ENCODE measurements at places on chromosomes 4 and X.

- H3K27me3 ChIP-seq: no peaks in the 10 kb centered on the region
- H3K36me3 ChIP-seq: no peaks in the 10 kb centered on the region
- no peak overlapping the region for H3K27ac ChIP-seq
- no peak overlapping the region for H3K4me3 ChIP-seq
- DNase-seq: no peak
- H3K4me1 ChIP-seq: no peaks in the 10 kb centered on the region
These were observed 1077.3 kb upstream of the PCDH10 start for GRCh38 chr4:132071815-132072214.

DNA sequence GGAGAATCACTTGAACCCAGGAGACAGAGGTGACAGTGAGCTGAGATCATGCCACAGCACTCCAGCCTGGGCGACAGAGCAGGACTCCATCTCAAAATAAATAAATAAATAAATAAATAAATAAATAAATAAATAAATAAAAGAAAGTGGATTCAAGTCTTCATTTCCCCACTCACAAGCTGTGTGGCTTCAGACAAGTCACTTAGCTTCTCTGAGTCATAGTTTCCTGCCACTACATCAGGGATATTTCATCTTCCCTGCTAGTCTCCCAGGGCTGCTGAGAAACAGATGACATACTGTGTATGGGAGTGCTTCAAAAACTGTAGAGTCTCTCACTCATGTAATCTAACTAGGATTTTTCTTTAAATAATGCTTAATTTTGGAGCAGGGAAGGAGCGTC, 37.2 kb downstream of the TBC1D9 start:
- no peaks in the 10 kb centered on the region for H3K27me3 ChIP-seq
- no peak overlapping the region for H3K4me3 ChIP-seq
- H3K36me3 ChIP-seq: no peaks in the 10 kb centered on the region
- DNase-seq: no peak

GRCh38 chrX:133840415-133840814, 145.0 kb downstream of the GPC3 start:
- H3K4me3 ChIP-seq: no peak overlapping the region
- no peak overlapping the region for H3K27ac ChIP-seq

DNA sequence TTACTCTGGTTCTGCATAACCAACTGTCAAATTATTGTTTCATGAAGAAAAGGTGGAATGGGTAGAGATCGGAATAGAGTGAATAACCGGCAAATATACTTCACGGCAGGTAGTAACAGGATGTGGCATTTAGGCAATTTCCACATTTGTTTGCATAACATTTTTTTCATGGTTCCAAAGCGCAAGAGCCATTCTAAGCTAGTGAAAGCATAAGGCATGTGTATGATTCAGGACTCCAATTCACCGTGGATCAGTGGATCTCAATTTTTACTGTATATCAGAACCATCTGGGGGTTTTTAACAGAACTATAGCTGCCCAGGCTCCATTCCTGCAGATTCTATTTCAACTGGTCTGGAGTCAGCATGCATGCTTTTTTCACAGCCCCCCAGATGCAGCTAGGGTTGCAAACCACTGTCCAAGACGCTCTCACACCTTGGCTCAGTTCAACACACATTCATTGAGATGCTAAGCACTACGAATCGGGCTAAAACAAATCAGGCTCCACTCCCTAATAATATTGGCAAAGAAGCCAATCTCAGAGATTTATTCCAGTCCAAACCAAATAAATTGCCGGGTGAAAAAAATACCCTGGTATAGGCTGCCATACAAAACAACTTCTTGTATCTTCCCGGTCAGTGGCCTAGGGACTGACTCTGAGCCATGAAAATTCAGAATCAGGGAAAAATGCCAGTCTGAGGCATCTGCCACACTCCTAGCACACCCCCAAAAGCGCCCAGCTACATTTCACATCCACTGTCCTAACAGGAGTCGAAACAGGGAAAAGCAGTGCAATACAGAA, 30.0 kb downstream of the AFAP1 start:
- H3K4me1 ChIP-seq: peaks cover 70% of the 10 kb centered on the region
- H3K4me3 ChIP-seq: no peak overlapping the region
- H3K27ac ChIP-seq: peak overlapping the region; percentile 88
- DNase-seq: no peak
- no peaks in the 10 kb centered on the region for H3K27me3 ChIP-seq

- DNase-seq: no peak
- no peaks in the 10 kb centered on the region for H3K4me1 ChIP-seq
- H3K27ac ChIP-seq: no peak overlapping the region
- H3K4me3 ChIP-seq: no peak overlapping the region
- no peaks in the 10 kb centered on the region for H3K36me3 ChIP-seq
These were observed 325.0 kb downstream of the PDHA2 start for GRCh38 chr4:96164814-96165351.

- H3K27ac ChIP-seq: peak overlapping the region; percentile 76
- H3K4me1 ChIP-seq: peaks cover 62% of the 10 kb centered on the region
- H3K4me3 ChIP-seq: no peak overlapping the region
- no peak for DNase-seq
- H3K36me3 ChIP-seq: no peaks in the 10 kb centered on the region
These were observed 103.0 kb downstream of the AFF1 start for GRCh38 chr4:87037671-87038334.

DNA sequence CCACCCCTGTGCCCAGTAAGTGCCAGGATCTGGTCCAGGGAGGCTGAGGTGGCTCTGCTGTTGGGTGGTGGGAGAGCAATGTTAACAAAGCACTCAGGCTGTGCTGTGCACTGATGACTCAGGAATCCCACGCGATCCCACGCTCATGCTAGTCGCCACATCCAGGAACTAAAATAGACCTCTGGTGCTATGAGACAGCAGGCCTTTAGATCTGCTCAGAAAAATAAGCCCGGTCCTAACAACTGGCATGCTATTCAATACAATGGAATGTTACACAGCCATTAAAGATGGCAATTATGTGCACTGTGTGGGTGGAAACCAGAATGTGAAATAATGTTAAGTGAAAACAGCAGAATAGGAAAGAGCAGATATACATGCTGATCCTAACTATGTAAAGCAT, 26.0 kb downstream of the ARL13A start:
- no peak overlapping the region for H3K4me3 ChIP-seq
- H3K27ac ChIP-seq: no peak overlapping the region
- DNase-seq: no peak
- no peaks in the 10 kb centered on the region for H3K36me3 ChIP-seq
- H3K27me3 ChIP-seq: no peaks in the 10 kb centered on the region

GRCh38 chrX:134026565-134027311, 41.3 kb upstream of the GPC3 start:
- H3K27ac ChIP-seq: no peak overlapping the region
- H3K4me3 ChIP-seq: peak overlapping the region; percentile 43
- no peaks in the 10 kb centered on the region for H3K36me3 ChIP-seq
- no peaks in the 10 kb centered on the region for H3K4me1 ChIP-seq

- H3K4me3 ChIP-seq: no peak overlapping the region
- H3K4me1 ChIP-seq: no peaks in the 10 kb centered on the region
- no peaks in the 10 kb centered on the region for H3K36me3 ChIP-seq
- no peak for DNase-seq
- no peaks in the 10 kb centered on the region for H3K27me3 ChIP-seq
These were observed 162.0 kb downstream of the RNF150 start for GRCh38 chr4:140971077-140971792.

GRCh38 chrX:47574547-47575301, 7.5 kb upstream of the TIMP1 start:
- no peak for DNase-seq
- peaks cover 24% of the 10 kb centered on the region for H3K4me1 ChIP-seq
- no peak overlapping the region for H3K27ac ChIP-seq

GRCh38 chr4:6703786-6704185, 5.9 kb downstream of the MRFAP1L1 start:
- H3K27me3 ChIP-seq: no peaks in the 10 kb centered on the region
- H3K27ac ChIP-seq: no peak overlapping the region
- no peak for DNase-seq
- no peak overlapping the region for H3K4me3 ChIP-seq
- peaks cover 31% of the 10 kb centered on the region for H3K4me1 ChIP-seq
- peaks cover 73% of the 10 kb centered on the region for H3K36me3 ChIP-seq

GRCh38 chrX:15645266-15645665, 19.3 kb downstream of the CLTRN start:
- H3K4me3 ChIP-seq: no peak overlapping the region
- no peak for DNase-seq
- no peaks in the 10 kb centered on the region for H3K27me3 ChIP-seq
- H3K4me1 ChIP-seq: no peaks in the 10 kb centered on the region

GRCh38 chr4:129136433-129136832, 40.5 kb downstream of the C4orf33 start:
- DNase-seq: no peak
- H3K36me3 ChIP-seq: no peaks in the 10 kb centered on the region
- H3K4me1 ChIP-seq: no peaks in the 10 kb centered on the region
- H3K27me3 ChIP-seq: no peaks in the 10 kb centered on the region

GRCh38 chr4:63717384-63717783, 691.9 kb downstream of the TECRL start:
- H3K4me3 ChIP-seq: no peak overlapping the region
- no peak for DNase-seq

- H3K4me3 ChIP-seq: no peak overlapping the region
- no peak overlapping the region for H3K27ac ChIP-seq
- no peaks in the 10 kb centered on the region for H3K27me3 ChIP-seq
- no peaks in the 10 kb centered on the region for H3K4me1 ChIP-seq
These were observed 105.6 kb downstream of the STOX2 start for GRCh38 chr4:184010696-184011095.

DNA sequence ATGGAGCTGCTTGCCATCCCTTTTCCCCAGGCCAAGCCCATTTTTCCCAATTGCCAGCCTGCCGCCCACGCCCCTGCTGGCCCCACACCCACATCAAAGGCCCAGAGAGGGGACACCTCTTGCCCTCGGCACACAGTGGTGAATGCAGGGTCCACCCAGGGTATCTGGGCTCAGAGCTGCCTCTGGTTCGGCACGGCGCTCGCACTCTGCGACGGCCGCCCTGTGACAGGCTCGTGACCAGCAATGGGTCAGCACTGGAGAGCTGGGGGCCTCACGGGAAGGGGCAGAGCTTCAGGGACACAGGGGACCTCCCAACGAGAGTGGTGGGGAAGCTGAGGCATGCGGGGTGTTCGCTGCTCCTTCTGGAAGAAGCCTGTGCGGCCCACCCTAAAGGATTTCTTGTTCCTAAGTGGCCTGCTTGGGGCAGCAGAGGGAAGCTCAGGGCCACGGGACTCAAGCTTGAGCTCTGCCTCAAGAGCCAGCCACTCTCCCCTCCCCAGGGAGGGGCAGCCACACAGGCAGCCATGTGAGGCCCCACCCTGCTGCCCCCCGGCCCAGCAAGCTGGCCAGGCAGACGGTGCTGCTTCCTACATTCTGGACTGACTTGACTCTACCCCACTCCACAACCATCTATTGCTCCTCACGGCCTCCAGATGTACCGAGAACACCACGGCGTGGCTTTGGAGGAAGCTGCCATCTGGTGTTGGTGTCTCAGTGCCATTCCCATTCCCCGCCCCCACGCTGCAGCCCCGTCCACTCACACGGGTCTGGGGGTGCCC, 73.7 kb downstream of the ABLIM2 start:
- H3K27me3 ChIP-seq: no peaks in the 10 kb centered on the region
- no peaks in the 10 kb centered on the region for H3K36me3 ChIP-seq
- no peak for DNase-seq
- no peak overlapping the region for H3K27ac ChIP-seq

- H3K36me3 ChIP-seq: no peaks in the 10 kb centered on the region
- H3K4me3 ChIP-seq: no peak overlapping the region
- no peak overlapping the region for H3K27ac ChIP-seq
- H3K4me1 ChIP-seq: no peaks in the 10 kb centered on the region
These were observed 167.0 kb downstream of the AASDH start for GRCh38 chr4:56220261-56220660.

DNA sequence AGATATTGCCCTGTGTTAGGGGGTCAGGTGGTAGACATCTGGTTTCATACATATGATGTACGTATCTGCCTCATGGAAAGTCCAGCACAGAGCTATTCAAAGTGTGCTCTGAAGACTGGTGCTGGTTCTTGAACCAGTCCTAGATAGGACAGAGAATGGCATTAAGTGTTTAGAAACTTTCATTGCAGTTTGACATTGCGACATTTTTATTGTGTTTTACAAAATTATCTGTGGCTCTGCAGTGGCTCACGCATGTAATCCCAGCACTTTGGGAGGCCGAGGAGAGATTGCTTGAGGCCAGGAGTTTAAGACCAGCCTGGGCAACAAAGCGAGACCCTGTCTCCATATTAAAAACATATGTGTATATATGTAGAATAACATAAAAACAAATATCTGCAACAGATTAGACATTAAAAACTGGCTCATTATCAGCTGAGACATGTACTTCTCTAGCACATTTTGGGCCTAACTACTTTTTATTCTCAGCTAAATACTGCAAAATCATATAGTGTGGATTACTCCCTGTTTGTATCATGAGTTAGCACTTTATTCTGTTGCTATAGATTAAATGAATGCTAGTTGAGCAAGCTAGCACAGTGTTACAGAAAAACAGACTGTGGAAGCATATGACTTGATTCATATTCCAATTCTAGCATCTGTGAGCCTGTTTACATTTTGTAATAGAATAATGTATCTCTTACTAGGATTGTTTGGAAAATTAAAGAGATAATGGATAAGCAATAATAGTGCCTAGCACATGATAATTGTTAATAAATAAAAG, 57.1 kb downstream of the USP9X start:
- H3K4me1 ChIP-seq: no peaks in the 10 kb centered on the region
- no peaks in the 10 kb centered on the region for H3K27me3 ChIP-seq
- H3K36me3 ChIP-seq: peaks cover 77% of the 10 kb centered on the region
- no peak for DNase-seq
- H3K27ac ChIP-seq: no peak overlapping the region

DNA sequence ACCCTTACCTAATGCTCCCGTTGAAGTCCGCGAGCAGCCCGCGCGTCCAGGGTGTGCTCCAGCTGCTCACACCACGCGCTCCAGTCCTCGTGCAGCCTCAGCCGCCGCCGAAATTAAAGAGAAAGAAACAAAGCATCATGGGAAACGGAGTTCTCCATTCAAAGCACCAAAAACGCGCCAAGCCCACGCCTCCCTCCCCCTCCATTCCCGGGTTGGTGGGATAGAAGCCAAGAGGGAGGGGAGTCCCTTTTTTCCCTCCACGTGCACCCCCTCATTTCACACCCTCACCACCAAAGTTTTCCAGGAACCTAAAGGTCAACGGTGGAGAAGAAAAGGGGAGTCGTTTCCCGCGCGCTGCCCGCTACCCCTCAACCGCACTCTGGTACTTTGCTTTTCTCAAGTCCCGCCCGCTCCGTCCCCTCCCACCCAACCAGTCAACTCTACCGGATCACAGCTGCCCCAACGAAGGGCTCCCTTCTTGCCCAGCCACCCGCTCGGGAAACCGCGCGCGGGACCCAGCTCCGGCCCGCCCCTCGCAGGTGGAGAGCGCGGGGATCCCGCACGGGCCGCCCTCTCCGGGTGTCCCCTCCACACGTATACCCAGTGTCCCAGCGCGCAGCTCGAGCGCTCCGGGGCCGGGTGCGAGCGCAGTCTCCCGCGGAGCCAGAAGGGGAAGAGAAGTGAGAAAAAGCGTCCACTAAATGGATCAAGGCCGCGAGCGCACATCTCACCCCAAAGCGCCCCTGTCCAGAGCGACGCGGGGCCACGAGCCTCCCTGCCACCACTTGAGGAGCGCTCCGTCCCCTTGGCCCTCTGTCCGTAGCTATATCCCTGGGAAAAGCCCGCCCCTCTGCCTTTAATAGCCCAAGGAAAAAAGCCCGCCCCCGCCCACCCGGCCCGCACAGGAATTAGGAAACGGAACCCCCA, 65.1 kb upstream of the CCDC160 start:
- no peaks in the 10 kb centered on the region for H3K27me3 ChIP-seq
- no peak for DNase-seq
- H3K4me3 ChIP-seq: peak overlapping the region; percentile 38
- no peaks in the 10 kb centered on the region for H3K36me3 ChIP-seq
- peaks cover 24% of the 10 kb centered on the region for H3K4me1 ChIP-seq

GRCh38 chrX:130831347-130831722, 71.7 kb downstream of the ENOX2 start:
- no peaks in the 10 kb centered on the region for H3K4me1 ChIP-seq
- no peaks in the 10 kb centered on the region for H3K27me3 ChIP-seq
- H3K36me3 ChIP-seq: no peaks in the 10 kb centered on the region
- no peak overlapping the region for H3K27ac ChIP-seq
- no peak for DNase-seq
